AG10803 (cell line): ENCODE measurements at places on chromosomes 11 and 22.

- DNase-seq = no peak
These were observed 279.9 kb downstream of the BRD1 start for GRCh38 chr22:49547751-49548239.

GRCh38 chr22:24510637-24511625 lies 15.8 kb downstream of the UPB1 start:
- peak; percentile 71 for DNase-seq

DNA sequence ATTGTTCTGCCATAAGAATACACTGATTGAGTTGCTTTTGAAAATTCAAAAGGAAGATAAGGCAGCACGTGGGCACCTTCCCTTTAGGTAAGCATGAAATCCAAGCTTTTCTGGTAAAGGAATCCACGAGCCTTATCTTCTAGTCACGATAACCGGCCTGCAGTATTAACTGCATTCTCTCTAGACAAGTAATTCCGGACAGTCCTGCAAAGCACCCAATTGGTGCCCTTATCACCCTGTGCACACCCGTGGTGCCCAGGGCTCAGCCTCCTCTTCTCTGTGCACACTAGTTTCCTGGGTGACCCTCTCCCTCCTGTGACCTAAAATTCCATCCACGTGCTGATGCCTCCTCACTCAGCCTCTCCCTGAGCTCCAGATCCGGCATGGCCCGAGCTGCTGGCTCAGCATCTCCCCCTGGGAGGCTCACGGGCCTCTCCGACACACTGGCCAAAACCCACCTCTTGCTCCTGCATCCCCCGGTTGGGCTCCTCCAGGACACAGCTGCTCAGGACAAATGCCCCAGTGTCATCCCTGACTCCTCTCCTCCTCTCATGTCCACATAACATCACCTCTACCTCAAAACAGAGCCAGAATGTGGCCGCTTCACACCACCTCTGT lies 63.7 kb downstream of the PACSIN2 start:
- no peak for DNase-seq

GRCh38 chr11:63510360-63511047 lies 4.6 kb downstream of the LGALS12 start:
- DNase-seq = peak; percentile 19

GRCh38 chr11:69664901-69665300 lies 10.3 kb downstream of the LTO1 start:
- no peak for DNase-seq

DNA sequence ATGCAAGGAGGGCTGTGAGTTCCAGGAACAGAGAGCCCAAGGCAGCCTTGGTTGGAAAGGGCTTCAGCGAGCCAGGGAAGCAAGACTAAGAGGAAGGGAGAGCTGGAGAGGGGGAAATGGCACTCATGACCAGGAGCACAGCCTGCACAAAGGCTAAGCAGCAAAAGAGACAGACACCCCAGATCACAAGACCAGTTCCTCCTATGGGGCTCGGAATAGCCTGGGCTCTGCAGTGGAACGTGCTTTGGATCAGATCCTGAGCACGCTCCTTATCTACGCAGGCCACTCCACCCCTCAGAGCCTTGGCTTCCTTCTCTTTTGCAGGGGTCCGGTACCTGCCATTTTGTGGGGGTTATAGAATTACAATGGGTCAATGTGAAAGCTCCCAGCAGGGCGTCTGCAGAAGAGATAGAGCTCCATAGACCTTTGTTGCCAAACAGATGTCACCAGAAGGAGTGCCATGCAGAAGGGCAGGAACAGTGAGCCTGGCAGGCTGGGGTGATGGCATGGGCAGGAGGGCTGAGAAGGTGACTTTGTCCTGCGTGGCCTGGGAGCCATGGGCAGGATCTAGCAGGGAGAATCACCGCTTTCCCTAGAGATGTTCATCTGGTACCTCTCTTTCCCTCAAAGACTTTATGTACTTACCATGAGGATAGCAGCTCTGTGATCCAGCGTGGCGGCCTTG lies 33.8 kb downstream of the ZC3H7B start:
- DNase-seq = no peak

DNA sequence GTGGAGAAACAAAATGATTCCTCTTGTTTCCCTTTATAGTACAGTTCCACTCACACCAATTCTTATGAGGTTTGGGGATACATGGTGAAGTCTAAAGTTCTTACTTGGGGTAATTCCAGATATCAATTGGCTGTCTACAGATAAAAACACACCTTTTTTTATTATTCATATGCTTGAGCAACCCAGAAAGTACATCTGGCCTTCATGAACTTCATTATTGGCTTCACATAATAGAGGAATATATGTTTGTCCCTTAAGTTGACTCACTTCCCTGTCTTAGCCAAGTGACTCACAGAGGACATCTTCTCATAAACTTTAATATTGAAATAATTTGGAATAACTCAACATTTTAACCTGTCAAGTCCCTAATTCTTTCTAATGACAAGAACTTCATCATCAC lies 36.3 kb upstream of the SOX6 start:
- no peak for DNase-seq

DNA sequence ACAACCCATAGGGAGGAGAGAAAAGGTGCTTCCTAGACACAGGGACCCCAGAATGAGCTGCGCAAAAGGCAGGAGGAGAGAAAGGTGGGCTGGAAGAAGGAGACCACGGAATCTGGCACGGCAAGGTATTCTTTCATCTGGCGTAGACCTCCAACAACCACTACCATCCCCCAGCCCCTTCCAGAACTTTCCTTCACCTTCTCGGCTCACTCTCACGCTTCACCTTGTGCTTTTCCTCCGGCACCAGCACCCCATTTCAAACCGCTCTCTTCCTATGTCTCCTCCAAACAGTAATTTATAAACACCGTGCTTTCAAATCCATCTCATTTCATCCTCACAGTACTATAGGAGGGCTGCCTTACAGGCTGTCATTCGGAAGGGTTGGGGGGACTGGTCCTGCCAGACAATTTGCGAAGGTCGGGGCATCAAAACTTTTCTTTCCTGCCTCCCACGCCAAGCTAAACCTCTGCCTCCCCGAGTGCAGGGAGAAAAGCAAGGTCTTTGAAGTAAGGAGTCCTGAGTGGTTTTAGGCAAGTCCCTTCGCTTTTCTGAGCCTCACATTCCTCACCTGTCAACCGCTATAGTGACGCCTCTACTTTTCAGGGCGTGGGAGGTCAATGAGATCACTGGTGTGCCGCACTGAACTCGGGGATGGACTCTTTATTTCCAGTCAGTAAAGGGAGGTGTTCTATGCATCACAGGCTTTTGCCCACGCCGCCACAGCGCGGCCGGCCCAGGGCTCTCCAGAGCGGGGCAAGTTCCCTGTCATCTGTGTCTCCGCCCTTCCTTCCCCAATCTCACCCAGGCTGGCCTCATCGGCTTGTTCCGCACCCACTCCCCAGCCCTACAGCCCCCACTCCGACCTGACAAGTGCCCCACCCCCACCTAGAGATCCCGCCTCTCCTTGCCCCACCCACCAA lies 800 bp downstream of the KCTD21 start:
- DNase-seq = no peak

DNA sequence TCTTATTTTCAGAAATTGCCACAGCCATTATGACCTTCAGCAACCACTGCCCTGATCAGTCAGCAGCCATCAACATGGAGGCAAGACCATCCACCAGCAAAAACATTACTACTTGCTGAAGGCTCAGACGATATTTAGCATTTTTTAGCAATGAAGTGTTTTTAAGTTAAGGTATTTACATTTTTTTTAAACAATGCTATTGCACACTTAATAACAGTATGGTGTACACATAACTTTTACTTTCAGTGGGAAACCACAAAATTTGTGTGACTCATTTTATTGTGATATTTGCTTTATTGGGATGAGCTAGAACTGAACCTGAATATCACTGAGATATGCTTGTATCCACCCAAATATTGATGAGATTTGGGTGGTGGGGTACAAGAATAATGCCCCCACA lies 110.9 kb downstream of the TSPAN18 start:
- DNase-seq = peak; percentile 83

- DNase-seq = peak; percentile 25
These were observed 112.4 kb downstream of the LDLRAD3 start for GRCh38 chr11:36056160-36056751.

DNA sequence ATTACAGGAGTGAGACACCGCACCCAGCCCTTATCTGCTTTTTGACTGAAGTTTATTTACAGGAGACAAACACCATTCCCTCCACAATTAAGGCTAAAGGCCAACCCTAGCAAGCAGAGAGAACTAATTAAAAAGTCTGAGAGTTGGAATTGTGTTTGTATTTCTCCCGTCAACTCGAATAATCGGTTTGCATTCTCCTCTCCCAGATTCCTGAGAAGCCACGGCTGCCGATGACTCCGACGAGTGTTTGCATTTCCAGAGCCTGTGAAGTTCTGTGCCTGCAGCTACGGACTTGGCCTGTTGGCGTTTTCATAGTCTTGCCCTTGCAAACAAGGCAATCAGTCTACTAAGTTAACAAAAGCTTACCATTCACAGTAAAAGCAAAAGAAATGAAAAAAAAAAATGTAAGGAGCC lies 73.2 kb upstream of the NUP50 start:
- peak; percentile 21 for DNase-seq

DNA sequence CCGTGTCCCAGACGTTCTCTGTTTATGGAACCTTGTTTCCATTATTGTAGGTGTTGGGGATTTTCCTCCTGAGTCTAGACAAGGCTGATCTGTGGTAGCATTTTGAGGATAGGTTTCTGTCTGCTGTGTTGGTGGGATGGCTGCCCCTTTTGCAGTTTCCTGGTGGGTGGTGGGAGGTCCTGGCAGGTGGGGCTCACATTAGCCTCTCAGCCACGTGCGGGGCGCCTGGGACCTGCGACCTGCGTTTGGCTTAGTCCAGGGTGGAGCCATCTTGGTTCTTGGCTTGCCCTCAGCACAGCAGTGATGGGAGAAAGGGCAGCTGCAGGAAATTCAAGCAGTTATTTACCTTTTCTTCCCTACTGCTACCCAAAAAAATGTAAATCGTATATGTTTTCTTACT lies 143.4 kb downstream of the TBC1D22A start:
- DNase-seq = no peak

DNA sequence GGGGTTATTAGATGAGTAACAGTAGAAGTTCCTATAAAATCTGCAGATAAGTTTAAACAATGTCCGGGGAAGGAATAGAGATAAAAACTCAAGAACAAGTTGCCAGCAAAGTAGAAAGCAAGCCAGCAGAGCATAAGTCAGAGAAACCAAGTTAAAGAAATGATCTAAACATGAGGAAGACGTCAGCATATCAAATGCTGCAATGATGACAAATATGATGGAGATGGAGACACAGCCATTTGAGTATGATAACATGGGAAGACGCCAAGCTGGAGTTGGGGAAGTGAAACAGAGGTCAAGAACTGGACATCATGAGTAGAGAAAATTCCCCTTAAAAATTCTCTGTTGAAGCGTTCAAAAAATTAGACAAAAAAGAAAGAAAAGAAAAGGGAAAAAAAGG lies 571.5 kb downstream of the CNTN5 start:
- no peak for DNase-seq

DNA sequence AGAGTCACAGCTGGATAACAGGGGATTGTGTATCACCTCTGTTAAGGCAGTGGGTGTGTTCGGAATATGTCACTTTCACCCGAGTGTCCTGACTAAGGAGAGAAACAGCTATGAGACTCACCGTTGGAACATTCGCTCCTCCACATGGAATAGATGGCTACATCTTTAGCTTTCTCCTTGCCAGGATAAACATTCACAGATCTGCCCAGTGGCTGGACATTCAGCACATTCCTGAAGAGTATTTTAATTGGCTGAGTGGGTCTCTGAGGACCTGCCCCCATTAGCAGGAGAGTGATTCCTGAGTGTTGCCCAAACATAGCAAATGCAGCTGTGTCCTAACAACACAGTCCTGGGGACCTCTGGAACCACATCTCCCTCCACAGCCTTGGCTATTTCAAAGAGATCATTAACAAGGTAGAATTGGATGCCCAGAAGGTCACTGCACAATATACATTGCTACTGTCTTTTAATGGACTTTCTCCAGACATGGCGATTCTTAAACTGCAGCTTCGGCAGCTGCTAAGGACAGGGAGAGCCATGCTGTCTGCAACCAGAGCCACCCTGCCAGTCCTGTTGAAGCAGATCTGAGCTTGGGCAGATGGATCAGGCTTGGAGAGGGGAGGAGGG lies 435.0 kb upstream of the CADM1 start:
- DNase-seq = no peak

- peak; percentile 65 for DNase-seq
These were observed 1.4 kb downstream of the TMEM109 start for GRCh38 chr11:60915248-60915914.

GRCh38 chr11:1760351-1761109 lies 3.2 kb downstream of the CTSD start:
- DNase-seq = peak; percentile 55

DNA sequence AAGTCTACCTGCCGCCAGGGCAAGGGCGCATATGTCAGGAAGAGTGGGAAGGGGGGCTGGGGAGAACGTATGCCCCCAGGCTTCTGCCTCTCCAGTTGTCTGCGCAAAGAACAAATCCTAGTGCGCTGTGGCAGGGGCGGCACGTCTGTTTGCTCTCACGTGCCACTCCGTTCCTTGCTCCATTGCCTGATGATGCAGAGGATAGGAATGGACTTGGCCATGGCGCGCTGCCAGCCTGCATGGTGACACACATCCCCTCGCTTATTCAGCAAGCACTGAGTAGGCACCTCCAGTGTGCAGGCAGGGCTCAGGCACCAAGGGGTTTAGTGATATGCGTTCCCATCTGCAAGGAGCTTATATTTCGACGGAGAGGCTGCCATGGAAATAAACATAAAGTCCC lies 45.4 kb upstream of the SLC22A12 start:
- DNase-seq = peak; percentile 64

GRCh38 chr11:130485983-130486382 lies 37.5 kb downstream of the ADAMTS15 start:
- DNase-seq = no peak

- no peak for DNase-seq
These were observed 2.0 kb upstream of the LAYN start for GRCh38 chr11:111538407-111539114.

DNA sequence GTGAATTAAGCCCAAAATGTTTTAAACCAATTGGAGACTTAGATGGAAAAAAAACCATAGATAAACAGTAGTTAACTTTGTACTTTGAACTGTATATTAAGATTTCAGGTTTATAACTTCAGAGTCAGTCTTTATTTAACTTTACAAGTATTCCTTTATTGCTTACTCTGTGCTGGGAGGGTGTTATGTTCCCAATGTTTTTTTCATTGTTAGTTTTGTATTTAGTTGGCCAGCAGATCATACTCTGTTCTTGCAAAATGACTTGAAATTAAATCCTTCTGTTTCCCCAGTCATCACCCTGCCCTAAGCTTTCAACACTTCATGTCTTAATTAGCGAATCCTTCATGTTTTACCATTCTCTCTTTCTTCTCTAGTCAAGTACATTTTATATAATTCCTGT lies 25.3 kb downstream of the SIK2 start:
- peak; percentile 81 for DNase-seq

GRCh38 chr11:2376751-2377451 lies at the start of gene CD81:
TSS of gene CD81 (plus strand) at chr11:2377310. CDS start at chr11:2377550, 240 bp downstream.
- no peak for DNase-seq
